Activated CD4-positive, alpha-beta T cell treated with anti-CD3 and anti-CD28 coated beads for 4 hours (primary cell): ENCODE measurements at places on chromosomes 11 and 22.

DNA sequence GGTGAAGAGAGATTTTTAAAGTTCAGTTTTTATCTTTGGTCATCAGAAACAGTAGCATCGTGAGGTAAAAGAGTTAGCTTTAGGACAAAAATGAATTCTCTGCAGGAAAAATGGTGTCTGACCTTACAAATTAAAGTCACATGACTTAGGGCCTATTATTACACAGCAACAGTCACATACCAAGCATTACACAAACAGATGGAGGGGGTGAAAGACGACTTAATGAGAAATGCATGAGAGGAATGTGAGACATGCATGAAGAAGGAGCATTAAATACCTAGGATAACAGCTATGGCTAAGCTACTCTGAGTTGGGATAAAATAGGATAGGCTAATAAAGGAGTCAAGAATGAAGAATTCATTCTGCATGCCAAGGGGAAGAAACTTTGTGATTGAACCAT lies 77.5 kb downstream of the BLID start:
- DNase-seq = no peak

GRCh38 chr22:45334068-45334467 lies 24.3 kb downstream of the FAM118A start:
- no peak for DNase-seq

- DNase-seq = no peak
Measured at GRCh38 chr11:79113054-79113690, 327.7 kb downstream of the TENM4 start.

DNA sequence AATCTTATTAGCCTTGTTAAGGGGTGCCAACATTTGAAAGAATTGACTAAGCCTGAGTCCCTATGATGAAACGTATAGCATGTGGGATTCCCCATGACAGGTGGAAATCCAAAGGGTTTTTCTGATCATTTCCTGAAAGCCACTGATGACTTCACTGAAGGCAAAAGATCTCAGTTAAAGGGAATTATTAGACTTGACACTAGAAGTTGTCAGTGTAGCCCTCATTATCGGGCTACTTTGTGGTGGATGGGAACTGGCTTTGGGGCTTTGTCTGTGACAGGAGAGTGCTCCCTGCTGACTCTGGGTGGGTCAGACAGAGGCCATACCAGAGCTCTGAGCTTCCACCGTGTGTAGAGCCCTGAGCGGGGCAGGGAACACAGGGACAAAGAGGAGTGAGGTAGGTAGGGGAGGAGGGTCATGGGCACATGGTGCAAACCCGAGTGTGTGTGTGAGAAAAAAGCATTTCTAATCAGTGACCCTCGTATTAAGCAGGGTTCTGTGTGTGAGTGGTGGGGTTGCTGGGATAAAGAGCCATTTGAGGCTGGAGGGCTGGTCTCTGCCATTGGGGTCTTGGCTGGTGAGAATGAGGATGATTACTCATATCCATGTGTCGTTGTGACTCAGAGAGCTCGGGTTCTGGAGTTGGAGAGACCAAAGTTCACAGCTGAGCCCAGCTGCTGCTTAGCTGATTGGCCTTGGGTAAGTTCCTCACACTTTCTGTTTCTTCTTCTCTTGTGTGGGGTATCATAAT lies 101.1 kb downstream of the GRIK4 start:
- DNase-seq = no peak

GRCh38 chr11:78914503-78914902 lies 339.8 kb upstream of the NARS2 start:
- DNase-seq = no peak

DNA sequence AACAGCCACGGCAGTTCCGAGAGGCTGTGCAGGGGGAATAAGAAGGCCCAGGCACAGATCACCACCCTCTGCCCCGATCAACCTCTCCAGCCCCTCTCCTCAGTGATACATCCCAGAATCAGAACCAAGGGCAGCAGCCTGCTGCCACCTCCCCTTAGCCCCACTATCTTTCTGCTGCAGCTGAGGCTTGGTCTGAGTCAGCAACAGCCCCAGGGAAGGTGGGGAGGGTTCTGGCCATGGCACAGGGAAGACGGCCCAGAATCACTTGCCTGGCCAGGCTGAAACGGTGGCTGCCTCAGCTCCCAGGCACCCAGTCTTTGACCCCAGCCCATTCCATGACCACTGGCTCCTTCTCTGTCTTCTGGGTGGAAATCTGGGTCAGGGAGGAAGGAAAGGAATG lies 2.3 kb downstream of the CHID1 start:
- no peak for DNase-seq

- DNase-seq = no peak
Measured at GRCh38 chr11:126104420-126104819, 41.8 kb upstream of the CDON start.

- peak; percentile 33 for DNase-seq
Measured at GRCh38 chr11:10303558-10304363, 1.1 kb upstream of the ADM start.

- DNase-seq = no peak
Measured at GRCh38 chr22:46121523-46122287, 28.6 kb upstream of the PPARA start.
